ENCODE measurements at places on chromosomes 11 and 22.

DNA sequence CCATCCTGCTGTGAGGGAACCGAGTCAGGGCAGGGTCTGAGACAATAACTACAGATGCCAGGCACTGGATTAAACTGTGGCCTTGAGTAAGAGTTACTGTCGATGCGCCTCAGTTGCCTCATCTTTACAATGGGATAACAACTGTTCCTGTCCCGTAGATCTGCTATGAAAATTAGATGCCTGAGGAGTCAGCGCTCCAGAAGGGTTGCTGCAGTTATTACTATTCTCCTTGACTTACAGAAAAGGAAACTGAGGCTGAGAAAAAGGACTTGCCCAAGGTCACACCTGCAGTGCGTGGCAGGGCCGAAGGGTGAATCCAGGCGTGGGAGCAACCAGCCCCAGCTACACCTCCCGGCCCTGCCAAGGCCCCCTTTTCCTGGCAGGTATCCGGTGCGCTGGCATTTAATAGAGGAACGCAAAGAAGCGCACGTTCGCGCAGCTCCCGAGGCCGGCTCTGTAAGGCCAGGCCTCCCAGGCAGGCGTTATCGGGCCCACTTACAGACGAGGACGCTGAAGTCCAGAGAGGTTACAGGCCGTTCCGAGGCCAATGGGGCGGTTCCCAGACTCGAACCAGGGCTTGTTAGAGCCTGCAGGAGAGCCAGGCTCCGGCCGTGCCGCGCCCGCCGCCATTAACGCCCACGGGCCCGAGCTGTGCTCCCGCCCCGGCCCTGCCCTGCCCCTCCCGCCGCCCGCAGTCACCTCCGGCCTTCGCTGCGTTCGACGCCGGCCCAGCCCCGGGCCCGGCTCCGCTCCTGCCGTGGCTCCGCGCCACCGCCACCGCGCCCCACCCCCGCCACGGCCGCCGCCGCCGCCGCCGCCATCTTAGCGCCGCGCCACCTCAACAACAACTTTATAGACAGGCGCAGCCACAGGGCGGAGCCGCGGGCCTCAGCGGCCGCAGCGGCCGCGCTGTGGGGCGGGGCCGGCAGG is at the start of gene C11orf68:
TSS of gene C11orf68 (minus strand) at position 852 of the 930 bp plus-strand sequence. CDS start at position 821, 31 bp downstream.
- no peak for DNase-seq

DNA sequence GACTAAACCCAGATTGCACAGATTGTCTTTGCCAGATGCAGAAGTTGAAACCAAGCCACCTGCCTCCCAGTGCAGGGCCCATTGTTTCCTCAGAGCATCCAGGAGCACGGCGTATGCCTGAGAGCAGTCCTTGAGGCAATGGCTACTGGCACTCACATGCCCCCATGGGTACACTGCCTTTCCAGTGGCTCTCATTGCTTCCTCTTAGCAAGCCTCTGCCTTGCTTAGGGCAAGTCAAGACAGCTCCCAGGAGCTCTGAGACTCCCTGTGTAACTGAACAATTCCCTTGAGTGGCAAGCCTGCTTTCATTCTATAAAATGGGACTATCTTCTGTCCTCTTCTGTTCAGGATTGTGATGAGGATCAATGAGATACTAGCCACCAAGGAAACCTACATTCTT is 4.1 kb downstream of the SYTL2 start:
- peak; percentile 66 for DNase-seq

DNA sequence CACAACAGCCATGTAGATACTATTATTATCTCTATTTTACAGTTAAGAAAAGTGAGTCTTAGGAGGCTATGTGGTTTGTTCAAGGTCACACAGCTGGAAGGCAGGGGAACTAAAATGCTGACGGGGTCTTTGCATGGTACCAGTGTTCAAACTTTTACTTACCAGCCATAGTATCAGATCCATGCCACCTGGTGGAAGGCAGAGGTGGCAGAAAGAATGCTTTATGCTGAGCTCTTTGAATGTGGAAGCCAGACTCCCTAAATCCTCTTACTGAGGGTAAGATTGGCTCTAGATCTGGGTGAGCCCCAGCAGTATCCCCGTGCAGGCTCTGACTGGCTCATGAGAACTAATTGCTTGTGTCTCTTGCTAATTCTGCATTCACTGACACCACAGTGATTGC is 54.3 kb upstream of the NAV2 start:
- DNase-seq = no peak

DNA sequence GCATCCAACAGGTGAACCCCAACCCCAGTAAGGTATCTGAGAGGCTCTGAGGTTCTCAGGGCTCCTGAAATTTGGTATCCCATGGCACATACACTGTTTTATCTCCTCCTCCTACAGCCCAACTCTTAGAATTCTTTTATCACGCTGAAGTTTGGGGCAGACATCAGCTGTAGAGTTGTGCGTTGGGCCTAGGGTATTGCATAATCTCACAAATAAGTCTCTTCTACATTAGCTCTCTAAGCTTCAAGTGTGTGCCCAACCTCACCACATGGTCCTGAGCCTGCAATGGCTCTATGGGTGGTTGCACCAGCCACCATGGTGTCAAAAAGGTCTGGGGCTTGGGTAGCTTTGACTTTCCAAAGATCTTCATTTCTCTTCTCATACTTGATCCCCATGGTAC is 603.0 kb downstream of the BUD13 start:
- DNase-seq = no peak

- no peak for DNase-seq
These were observed 85.5 kb downstream of the ETS1 start for GRCh38 chr11:128501632-128502549.

DNA sequence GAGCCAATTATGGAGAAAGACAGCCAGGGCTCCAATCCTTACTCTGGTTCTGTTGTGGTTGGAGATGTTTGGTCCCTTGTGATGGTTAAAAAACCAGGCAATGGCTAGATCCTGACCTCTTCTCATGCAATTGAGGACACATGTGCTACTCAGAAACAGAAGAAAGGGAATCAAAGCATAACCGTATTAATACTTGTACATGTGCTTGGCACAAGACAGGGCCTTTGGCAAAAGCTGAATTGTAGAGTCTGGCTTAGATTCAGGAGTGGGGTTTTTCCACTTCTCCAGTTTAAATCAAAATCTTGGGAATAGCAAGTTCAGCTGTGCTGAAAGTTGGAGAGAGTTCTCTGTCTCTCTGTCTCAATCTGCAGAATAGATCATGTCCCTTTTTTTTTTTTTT is 80.1 kb upstream of the E2F8 start:
- DNase-seq = no peak

DNA sequence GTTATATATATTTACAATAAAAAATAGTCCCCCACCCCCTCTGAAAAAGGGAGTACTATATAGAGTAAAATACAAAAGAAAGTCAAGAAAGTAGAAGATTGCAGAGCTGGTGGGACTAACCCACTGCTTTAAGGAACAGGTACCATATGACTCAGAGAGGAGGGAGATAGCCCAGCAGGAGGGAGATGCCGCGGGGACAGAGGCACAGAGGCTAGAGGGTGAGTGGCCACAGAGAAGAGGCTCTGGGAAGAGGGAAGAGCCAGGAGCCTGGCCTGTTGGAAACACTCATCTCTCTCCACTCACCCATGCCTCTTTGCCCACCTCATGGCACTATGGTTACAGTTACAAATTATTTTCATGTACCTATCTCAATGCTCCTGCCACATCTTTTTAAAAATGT is 53.6 kb upstream of the LYVE1 start:
- no peak for DNase-seq

- DNase-seq = no peak
These were observed 43.3 kb downstream of the SNX19 start for GRCh38 chr11:130872981-130873380.

- no peak for DNase-seq
These were observed 167.1 kb upstream of the NARS2 start for GRCh38 chr11:78741741-78742140.

DNA sequence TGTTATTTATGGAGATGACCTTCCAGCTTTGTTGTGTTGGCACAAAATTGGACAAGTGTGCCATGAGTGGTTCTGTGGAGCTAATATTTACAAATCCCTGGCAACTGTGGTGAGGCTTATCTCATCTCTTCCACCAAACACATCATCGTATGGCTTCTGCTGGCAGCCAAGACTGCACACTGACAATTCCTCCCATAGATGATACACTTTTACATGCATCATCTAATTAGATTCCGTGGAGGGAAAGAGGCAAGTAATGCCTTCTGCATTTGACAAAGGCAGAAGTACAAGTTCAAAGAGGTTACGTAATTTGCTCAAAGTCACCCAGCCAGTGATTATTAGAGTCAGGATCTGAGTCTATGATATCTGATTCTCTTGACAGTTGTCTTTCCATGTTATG is 62.7 kb upstream of the KIRREL3 start:
- DNase-seq = no peak

DNA sequence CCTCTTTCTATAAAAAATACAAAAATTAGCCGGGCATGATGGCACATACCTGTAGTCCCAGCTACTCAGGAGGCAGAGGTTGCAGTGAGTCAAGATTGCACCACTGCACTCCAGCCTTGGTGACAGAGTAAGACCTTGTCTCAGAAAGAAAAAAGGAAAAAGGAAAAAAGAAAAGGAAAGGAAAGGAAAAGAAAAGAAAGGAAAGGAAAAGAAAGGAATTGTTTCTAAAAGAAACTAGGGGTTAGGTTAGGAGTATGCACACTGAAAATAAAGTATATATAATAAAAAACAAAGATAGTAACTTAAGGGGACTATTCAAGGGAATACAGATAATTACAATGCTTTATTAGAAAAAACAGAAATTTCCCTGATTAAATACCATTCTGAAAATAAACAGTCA is 50.9 kb downstream of the TTC28 start:
- no peak for DNase-seq

DNA sequence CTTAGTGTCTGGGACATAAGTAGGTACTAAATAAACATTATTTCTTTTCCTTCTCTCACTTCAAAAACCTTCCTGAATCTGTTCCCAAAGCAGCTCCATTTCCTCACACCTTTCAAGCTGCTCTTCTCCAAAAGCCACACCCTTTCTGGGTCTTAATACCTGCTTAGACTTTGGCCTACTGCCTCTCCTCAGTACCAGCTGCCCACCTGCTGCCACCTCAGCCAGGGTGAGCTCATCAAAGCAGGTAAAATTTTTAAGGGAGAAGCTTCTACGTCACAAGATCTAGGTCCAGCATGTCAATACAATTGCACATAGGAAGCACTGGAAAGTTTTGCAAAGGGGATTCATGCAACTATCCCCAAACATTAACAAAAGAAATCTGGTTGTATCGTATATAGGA is 108.4 kb downstream of the RPL27A start:
- no peak for DNase-seq

DNA sequence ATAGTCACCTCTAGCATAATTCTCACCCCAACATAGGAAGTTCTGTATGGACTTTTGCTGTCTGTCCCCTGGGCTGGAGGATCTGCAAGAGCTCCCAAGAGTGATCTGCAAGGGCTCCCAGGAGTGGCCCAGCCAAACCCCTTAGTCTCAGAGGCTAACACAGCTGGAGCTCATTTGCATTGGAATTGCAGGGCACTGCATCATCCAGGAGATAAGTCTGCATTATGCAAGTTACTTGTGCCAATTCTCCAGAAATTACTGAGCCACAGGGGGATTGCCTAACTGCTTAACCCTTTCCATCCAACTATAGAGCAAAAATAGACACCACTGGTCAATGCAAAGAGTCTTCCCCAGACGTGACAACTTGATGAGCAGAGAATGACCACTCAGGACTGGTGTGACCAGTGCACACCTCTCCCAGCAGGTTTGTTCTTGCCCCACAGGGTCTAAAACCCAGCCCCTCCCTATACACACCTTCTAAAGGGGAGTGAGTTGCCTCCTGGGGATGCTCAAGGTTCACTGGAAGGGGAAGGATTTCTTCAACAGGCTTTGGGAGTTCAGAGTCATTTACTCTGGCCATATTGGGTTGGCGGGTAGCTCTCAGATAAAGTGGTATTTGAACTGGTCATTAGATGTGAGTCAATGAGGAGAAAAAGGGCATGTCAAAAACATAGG is 38.4 kb downstream of the POU2AF3 start:
- peak; percentile 32 for DNase-seq

Data from NCI-H1436 (cell line).